AML-193 (cell line): ENCODE measurements at places on chromosomes 16 and 17.

- DNase-seq, result peak; percentile 63
Observed at GRCh38 chr17:78324391-78325075, 35.3 kb downstream of the SOCS3 start.

- no peak for DNase-seq
Observed at GRCh38 chr17:44781551-44782325, 22.9 kb downstream of the ADAM11 start.

DNA sequence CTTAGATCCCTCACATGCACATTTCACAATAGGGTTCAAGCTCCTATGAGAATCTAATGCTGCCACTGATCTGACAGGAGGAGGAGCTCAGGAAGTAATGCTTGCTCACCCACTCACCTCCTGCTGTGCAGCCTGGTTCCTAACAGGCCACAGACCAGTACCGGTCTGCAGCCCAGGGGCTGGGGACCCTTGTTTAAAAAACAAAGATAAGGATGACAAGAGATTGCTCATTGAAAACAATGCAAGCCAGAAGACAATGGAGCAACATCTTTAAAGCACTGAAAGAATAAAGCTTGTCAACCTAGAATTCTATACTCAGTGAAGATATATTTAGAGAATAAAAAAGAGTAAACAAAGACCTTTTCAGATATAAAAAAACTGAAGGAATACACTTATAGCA is 22.8 kb upstream of the FA2H start:
- DNase-seq, result no peak

DNA sequence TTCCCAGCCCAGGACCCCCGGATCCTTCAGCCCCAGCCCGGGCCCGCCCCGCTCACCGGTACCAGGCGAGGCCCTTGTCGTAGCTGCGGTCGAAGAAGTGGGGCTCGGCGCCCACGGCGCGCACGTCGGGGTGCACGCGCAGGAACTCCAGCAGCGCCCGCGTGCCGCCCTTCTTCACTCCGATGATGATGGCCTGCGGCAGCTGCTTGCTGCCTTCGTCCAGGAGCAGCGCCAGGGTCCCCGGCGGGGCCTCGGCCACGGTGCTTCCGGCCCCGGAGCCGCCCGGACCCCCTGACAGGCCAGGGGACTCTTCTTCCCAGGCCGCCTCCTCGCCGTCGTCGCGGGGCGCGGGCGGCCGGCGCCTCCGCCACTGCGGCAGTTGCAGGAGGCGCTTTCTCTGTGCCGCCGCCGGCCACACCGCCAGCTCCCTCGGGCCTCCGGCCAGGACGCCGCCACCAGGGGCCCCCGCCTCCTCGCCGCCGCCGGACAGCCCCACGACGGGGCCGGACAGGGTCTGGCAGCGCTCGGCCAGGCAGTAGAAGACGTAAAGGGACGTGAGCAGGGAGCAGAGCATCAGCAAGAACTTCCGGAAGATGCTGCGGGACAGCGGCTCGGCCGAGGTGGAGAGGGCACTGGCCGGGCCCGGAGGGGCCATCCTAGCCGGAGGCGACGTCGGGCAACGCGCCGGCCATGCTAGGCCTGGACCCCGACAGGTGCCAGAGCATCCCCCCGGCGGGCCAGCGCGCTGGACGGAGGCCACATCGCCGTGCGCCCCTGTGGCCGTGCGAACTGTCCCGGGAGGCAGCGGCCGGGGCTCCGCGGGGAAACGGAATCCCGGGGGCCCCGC is 1.0 kb downstream of the HS3ST3A1 start:
- no peak for DNase-seq

DNA sequence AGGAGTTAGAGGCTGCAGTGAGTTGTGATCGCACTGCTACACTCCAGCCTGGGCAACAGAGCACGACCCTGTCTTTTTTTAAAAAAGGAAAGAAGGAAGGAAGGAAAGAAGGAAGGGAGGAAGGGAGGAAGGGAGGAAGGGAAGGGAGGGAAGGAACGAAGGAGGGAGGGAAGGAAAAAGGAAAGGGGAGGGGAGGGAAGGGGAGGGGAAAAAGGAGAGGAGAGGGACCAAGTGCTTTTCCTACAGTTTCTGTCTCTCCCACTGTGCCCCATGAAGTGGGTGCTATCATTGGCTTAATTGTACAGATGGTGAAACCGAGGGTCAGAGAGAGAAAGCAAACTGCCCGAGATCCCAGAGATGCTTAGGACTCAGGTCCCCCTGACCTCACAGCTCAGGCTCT is 57.6 kb downstream of the SOCS1 start:
- no peak for DNase-seq

- no peak for DNase-seq
Observed at GRCh38 chr17:20266806-20267458, 200.4 kb downstream of the LGALS9B start.

GRCh38 chr17:19346351-19347255 is 15.9 kb downstream of the B9D1 start:
- DNase-seq, result no peak

GRCh38 chr17:30235386-30236296 is at the start of gene SLC6A4:
TSS of gene SLC6A4 (minus strand) at chr17:30235697. CDS start at chr17:30221958, 13,739 bp downstream.
- DNase-seq, result no peak

- no peak for DNase-seq
Observed at GRCh38 chr17:64978138-64978537, 58.9 kb upstream of the LRRC37A3 start.

- no peak for DNase-seq
Observed at GRCh38 chr17:18240449-18240848, 15.0 kb downstream of the LLGL1 start.

- DNase-seq, result peak; percentile 84
Observed at GRCh38 chr17:41547921-41548843, 20.1 kb upstream of the KRT19 start.

DNA sequence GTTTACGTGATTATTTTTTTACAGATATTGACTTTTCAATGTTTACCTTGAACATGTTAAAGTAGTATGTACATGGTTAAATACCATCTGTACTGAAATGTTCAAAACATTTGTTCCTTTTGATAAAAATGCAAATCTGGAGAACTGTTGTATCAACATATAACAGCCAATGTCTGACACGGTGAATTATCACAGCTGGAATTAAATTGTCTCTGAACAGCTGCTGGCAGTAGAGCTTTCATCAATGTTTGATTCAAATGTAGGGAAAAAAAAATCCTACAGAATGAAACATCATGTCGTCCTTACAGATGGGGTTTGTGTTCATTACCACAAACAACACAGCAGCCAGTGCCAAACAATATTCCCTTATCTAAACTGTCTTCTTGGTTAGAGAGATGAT is 79.9 kb downstream of the TOX3 start:
- no peak for DNase-seq
